ENCODE measurements at places on chromosomes 11 and 22.

- no peak for DNase-seq
These were observed 32.1 kb downstream of the APOL5 start for GRCh38 chr22:35749808-35750207.

DNA sequence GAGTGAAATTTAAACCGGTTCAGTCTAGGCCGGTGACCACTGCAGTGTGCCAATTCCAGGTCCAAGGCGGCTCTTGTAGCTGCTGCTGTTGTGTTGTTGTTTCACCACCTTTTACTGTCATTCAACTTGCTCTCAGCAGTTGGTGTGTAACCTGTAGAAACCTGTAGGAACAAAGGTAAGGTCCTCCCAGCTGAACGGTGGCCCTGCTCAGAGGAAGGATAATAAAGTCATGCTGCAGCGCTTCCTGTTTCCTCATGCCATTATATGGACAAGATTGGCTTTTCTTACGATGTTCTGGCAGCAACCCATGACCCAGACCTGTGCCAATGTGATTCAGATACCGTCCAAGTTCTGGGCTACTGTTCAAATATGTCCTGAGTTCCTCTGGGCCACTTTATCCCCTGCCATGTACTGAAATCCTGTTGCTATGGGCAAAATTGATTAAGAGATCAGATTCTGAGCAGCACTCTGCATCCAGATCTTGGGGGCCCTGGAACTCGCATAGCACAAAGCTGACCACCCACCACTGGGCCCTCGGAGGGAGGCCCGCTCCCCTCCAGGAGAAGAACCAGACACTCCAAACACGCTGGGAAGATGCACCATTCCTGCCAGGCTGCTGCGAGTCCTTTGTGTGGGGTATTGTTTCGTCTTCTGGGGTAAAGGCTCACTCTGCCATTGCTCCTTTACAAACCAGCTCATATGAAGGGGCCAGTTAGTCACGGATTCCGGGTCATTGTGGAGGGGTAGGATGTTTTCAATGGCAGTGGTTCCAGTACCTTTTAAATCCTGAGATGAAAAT is 13.2 kb downstream of the FAM181B start:
- DNase-seq = no peak

DNA sequence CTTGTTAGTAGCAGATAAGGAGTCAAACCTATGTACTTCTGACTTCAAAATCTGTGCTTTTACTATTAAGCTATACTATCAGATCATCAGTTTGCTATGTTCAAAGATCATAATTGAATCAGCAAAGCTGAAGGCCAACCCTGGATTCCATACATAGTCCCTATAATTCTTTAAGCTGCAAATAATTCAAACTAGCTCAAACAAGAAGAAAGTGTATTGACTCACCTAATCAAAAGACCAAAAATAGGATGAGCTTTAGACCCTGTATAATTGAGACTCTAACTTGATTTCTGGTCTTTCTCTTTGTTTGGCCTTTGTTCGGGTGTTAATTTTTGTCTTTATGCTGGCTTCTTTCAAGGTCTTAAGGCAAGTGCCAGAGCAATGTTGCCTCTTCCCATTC is 213.7 kb downstream of the CWF19L2 start:
- DNase-seq = no peak

DNA sequence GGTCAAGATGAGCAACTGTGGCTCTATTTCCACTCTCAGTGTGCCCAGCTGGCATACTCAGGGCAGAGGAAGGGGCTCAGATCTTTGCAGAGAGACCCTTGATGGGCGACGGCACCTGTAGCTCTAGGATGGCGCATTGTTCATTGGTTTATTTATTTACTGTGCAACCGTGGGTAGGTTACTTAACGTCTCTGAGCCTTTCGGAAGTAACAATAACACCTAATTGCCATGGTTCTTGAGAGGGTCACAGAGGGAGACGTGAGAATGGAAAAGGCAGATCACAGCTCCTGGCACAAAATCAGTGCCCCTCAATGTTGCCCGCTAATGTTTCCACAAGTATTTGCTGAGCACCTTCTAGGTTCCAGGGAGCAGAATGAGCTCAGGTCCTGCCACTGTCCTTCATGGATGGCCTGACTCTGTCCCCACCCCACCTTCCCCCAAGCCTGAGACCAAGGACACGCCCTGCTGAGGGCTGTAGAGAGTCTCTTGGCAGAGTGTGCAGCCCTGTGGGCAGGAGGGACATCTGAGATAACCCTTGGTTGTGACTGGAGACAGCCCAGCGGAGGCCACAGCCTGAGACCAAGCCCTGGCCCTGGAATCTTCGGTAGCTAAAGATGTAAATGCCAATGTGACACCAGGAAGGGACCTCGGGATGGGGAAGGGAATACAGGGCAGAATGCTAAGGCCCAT is 780 bp upstream of the ALDH3B2 start:
- no peak for DNase-seq

DNA sequence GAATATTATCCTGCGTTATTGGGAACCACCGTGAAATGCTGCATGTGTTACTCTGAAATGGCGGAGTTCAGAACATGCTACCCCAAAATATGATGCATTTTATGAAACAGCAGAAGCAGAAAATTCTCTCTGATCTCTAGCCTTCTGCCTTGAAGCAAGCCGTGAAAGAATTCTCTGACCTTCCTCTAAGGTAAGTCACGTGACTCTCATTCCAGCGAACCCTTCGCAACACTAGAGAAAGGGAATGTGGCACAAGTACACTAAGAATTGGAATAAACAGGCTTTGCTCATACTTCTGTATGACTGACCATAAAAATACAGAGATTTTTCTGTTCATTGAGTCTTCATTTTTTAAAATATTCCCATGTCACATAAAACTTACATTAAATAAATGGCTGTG is 805.6 kb upstream of the LRRC4C start:
- no peak for DNase-seq

DNA sequence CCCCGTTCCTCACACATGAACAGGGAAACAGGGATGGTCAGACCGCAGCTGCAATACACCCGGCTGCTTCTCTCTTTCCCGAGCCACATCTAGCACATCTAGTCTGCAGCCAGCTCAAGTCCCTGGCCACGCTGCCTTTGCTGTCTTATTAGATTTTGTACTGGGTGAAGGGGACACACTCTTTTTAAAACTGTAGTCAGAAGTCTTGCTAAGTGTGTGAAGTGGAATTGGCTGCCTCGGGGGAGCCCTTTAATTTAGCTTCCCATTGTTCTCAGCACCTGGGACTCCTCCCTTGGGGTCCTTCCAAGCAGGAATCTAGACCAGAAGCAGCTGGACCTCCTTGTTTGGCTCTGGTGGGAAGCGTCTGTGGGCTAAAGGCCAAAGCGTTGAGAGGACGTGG is 420.0 kb downstream of the CTTN start:
- no peak for DNase-seq

DNA sequence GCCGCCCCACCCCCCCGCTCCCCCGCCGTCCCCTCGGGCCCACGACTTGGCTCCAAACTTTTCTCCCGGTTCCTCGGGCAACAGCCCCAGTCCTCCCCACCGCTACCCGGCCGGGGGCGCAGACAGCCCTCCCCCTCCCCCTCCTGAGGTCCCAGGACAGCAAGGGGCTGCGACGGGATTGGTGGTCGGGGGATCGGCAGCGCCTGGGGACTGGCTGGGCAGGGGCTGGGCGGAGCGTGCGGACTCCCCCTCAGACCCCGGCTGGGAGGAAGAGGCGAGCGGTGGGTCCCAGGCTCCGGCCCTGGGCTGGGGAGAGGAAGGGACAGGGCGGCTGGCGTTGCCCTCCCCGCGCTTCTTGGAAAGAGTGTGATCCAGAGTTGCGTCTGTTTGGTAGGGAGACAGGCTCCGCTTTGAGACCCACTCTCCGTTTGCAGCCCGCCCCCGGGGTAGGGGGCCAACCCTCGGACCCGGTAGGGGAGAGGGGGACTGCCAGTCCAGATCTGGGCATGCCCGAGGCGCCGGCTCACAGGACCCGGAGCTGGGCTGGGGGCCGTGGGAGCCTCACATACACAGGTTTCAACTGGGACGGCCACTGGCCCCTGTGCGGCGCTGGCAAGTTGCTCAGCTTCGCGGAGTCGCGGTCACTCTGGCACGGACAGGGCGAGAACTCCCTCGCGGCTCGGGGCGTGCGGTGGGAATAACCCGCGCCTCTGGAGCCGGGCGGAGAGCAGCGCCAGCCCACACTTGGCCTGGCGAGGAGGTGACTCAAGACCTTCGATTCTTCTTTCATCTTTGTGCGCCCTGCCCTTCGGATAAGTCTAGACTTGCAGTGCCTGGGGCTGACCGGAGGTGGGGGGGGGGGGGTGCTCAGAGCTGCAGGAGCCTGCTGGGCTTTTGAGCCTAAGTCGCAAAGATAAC is 999 bp downstream of the TSKU start:
- DNase-seq = no peak

DNA sequence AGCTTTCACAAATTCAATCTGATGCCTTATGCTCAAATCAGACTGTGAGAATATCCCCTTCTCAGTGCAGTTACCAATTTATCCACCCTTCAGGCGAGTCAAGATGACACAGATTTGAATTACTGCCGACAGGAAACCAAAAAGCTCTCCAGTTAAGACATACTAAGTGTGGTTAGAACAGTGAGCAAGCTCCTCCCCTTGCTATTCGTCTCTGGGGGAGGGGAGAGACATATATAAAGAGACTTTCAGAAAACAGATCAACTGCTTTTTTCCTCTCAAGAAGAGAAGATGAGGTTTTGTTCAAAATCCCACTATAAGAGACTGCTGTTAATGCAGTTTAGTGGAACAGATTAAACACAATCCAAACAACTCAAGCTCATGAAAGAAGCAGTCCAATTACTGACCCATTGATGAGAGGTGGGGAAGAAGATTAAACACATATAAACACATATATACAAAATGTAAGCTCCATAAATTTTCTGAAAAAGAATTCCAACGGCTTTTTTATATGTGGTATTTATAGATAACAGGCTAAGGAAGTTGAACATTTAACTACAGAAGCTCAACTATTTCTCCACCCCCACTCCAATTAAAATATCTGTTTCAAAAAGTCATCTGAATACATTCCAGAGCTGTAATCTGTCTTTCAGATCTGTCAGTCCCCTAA is 102.7 kb downstream of the MRTFA start:
- no peak for DNase-seq

DNA sequence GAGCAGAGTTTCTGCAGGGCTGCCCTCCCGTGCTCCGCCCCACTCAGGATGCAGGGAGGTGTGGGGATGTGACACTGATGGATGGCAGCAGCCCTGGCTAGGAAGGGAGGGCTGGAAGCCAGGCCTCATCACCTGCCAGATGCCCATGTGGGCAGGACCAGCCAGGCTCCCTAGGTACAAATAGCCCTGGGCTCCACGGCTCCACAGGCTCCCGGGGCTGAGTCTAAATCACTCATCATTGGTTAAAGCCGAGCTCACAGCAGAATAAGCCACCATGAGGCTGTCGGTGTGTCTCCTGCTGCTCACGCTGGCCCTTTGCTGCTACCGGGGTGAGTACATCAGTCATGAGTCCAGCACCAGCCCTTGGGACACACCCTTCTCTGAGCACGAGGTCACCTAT is at the start of gene SCGB1D1:
Gene SCGB1D1 (plus strand): TSS at position 206 of the 400 bp plus-strand sequence. CDS start 69 bp downstream, at position 275.
- DNase-seq = no peak

GRCh38 chr11:14065141-14065540 is 102.6 kb downstream of the SPON1 start:
- DNase-seq = no peak

GRCh38 chr22:49192180-49192856 is 635.4 kb downstream of the BRD1 start:
- DNase-seq = no peak

- DNase-seq = no peak
These were observed 20.2 kb downstream of the NF2 start for GRCh38 chr22:29623553-29624169.

GRCh38 chr11:131840545-131840944 is 470.1 kb downstream of the NTM start:
- no peak for DNase-seq

GRCh38 chr11:108012139-108012725 is 3.5 kb downstream of the CUL5 start:
- DNase-seq = no peak

DNA sequence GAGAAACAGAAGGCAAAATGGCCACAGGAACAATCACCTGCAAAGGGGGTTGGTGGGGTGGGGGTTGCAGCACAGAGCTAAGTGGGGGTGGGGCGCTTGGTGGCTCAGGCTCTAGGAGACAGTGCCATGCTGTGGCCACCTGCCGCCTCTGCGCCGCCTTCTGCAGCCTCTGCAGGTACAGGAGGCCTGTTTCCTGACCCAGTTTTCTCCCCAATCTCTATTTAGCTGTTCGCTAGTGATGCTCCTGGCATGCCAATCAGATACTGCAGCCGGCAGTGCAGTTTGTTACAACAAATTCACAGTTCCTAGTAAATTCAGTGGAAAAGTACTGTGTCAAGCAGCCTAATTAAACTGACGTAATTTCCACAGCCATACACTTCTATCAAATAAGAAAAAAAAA is 106.4 kb downstream of the SERGEF start:
- no peak for DNase-seq

GRCh38 chr11:68659158-68659921 is 25.0 kb upstream of the GAL start:
- no peak for DNase-seq

- no peak for DNase-seq
These were observed 34.4 kb upstream of the CD5 start for GRCh38 chr11:61067782-61068446.

DNA sequence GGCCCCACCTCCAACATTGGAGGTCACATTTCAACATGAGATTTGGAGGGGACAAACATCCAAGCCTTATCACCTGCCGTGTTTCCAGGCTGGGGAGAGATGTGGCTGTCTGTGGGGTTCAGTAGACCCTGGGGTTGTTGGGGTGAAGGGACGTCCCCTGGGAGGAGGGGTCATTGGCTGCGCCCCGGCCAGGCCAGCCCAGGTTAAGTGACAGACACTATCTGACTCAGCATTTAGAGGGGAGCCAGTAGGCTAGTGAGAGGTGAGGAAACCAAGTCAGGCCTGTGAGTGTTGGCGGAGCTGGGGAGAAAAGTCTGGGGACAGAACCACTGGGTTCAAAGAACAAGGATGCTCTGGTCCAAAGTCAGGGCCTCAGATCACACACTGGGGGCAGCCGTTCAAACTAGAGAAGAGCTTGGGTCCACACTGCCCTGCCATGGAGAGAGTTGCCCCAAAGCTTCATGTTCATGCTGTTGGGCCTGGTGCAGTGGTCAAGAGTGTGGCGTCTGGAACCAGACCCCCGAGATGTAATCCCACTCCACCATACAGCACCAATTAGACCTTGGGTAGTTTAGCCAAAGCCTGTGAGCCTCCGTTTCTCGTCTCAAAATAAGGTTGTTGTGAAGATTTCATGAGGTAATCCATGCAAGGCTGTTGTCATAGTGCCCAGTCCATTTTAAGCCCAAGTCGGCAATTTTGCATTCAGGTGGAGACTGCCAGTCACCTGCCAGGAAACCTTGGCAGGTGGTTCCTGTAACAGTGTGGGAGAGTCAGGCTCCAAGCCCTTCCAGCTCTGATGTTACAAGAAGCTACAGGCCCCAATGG is 1289.6 kb downstream of the TBC1D22A start:
- DNase-seq = no peak

- DNase-seq = no peak
These were observed 9.9 kb upstream of the NUP160 start for GRCh38 chr11:47857892-47858543.

DNA sequence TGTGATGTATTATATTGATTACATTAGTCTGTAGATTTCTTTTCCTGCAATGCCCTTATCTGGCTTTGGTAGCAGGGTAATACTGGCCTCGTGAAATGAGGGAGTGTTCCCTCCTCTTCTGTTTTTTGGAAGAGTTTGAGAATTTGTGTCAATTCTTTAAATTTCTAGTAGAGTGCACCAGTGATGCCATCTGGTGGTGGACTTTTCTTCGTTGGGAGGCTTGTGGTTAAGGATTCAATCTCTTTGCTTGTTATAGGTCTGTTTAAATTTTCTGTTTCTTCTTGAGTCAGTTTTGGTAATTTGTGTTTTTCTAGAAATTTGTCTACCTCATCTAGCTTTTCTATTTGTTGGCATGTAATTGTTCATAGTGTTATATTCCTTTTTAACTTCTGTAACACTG is 18.9 kb downstream of the SHANK3 start:
- DNase-seq = no peak

Measured in NCI-H187 treated with DMSO at 0.1 percent for 48 hours (cell line).